CD4-positive, alpha-beta T cell (primary cell): ENCODE measurements at places on chromosomes 11 and 22. TPM values are rescaled to one million over a fixed set of nuclear protein-coding genes. Genes with fewer than 3 reads are reported as not detected.

DNA sequence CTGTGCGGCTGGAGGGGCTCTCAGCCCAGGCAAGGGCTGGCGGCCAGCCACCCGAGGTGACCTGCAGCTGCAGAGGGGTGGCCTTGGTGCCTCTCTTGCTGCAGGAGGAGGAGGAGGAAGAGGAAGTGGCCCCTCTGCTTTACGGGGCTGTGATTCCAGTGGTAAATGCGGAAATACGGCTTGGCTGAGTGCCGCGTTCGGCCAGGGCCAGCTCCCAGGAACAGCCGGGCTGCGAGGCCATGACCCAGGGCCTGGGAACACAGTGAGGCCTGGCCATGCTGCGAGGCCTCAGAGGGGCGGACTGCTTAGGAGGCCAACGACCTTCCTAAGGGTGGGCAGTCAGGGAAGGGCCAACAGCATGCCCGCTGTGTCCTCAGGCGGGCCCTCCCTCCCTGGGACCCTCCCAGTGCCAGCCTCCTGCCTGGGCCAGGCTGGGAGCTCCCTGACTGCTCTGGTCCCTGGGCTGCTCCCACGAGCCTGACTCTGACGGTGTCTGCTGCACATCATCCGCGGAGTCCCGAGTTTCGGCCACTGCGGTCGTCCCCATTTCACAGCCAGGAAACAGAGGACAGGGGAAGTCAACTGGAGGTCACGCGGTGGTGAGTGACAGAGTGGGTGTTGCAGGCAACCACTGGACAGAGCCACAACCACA, 20.8 kb upstream of the PPARA start:
- DNase-seq: no peak

DNA sequence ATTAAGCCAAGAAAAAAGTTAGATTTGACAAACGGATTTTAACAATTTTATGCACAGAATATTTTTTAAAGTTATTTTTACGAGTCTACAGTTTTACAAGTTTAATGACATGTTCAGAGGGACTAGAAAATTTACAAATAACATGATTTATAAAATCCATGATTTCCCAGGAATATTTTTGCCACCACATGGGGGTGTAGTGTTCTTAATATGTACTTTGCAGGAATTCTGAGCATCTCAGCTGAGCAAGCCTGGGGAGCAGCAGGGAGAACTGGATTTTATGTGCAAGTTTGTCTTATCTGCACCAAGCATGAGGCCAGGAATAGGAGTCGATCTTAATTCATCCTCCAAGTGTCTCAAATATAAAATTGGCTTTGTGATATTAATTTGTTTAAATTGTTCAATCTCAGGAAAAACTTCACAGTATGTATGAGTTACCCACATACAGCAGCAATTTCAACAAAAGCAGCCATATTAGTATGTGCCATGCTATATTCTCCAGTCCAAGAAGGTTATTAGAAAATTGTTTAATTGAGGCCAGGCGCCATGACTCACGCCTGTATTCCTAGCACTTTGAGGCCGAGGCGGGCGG, 826.3 kb downstream of the DLG2 start:
- DNase-seq: no peak

DNA sequence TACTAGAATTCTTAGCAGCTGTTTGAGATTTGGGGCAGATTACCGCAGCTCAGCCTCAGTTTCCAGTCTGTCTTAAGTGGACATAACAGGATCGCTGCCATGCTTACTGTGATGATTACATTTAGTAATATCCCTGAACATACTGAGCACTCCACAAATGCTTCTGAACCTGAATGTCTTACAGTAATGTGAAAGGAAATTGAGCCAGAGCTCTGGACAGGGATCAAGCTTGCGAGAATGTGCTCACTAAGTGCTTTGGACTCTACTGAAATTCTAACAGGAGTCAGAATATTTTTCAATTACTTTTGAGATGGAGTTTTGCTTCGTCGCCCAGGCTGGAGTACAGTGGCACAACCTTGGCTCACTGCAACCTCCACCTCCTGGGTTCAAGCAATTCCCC, 118.6 kb upstream of the RASSF10 start:
- no peak for DNase-seq

GRCh38 chr11:62513626-62514025, 33.0 kb downstream of the AHNAK start:
- no peak for DNase-seq

The UFD1 gene
- 77.4 TPM for total RNA-seq
